GM13977 (cell line): ENCODE measurements at places on chromosomes 5 and 9.

GRCh38 chr9:97362777-97363545 is 48.9 kb upstream of the TDRD7 start:
- peak; percentile 43 for DNase-seq

GRCh38 chr5:133846478-133847226 is 121.8 kb downstream of the C5orf15 start:
- peak; percentile 33 for DNase-seq

DNA sequence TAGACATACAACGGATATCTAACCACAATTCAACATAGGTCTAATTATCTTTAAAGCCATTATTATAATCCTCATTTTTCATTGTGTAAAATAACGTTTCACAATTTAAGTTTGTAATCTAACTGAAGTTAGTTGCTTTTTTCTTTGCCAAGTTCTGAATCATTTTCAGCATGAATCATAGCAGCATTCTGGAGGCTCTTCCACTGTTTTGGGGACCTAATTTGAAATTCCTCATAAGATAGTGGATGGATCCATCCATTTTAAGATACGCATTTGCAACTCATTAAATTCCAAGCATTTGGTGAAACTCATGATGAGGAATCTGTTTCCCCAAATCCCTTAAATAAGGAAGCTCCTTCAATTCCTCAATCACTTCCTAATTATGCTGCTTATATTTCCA is 447.1 kb upstream of the CDH10 start:
- DNase-seq = no peak

GRCh38 chr5:91190314-91190690 is 192.8 kb downstream of the ARRDC3 start:
- DNase-seq = no peak

DNA sequence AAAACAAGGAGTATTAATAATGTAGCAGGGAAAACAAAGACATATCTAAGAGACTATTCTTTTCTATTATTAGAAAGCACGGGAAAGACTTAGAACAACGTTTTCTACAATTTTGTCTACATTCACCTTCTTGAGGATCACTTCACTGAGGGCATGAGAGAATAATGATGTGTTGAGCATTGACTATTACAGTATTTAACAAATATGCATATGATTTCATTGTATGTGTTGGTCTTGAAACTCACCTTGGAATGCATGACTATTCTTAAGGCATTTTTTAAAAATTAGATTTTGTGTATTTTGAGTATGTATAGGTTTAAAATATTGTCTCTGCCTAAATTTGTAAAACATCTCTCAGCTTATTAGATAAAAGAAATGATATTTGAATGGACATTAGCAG is 1.2 kb downstream of the FSD1L start:
- DNase-seq = no peak

- no peak for DNase-seq
Observed at GRCh38 chr5:179825655-179826182, 5.0 kb downstream of the SQSTM1 start.
